NT2/D1 (cell line): ENCODE measurements at places on chromosomes 1 and 21.

GRCh38 chr1:160777486-160778089, 18.4 kb upstream of the LY9 start:
- peak; percentile 51 for DNase-seq

DNA sequence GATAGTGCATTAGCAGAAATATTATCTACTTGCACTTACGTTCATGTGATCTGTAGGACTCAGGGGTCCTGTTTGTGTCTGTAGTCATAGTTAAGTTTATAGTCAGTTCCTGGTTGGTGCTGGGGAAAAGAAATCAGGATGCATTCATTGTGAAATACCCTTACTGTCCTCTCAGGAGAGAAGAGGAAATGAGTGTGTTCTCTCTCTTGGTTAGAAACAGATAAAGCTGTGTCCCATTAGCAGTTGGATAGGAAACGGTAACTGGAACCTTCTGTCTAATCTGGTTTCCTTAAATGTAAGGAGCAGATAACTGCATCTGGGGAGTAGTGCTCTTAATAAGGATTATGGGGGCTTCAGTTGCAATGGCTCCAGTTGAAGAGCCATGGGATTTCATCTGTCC, 8.9 kb downstream of the SDCCAG8 start:
- no peak for DNase-seq

DNA sequence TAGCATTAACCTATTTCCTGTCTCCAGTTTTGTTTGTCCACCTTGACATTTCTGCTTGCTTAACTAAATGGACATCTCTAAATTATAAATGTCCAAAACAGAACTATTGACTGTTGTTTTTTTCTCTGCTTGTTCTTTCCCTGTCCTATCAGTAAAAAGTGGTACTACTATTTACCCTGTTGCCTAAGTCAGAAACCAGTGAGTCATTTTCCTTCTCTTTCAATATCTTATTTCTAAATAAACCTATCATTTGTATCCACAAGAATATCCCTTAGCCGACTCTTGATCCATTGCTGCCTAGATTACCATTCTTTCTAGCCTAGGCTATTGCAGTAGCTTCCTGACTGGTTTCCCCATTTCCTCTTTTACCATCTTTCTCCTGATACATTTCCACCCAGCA, 22.5 kb downstream of the MIER1 start:
- DNase-seq = no peak

GRCh38 chr1:32568929-32569328, 29.7 kb downstream of the ZBTB8A start:
- no peak for DNase-seq

- DNase-seq = no peak
Measured at GRCh38 chr1:20472860-20473711, 12.9 kb downstream of the CAMK2N1 start.

- no peak for DNase-seq
Measured at GRCh38 chr1:12309783-12310742, 80.2 kb downstream of the VPS13D start.

DNA sequence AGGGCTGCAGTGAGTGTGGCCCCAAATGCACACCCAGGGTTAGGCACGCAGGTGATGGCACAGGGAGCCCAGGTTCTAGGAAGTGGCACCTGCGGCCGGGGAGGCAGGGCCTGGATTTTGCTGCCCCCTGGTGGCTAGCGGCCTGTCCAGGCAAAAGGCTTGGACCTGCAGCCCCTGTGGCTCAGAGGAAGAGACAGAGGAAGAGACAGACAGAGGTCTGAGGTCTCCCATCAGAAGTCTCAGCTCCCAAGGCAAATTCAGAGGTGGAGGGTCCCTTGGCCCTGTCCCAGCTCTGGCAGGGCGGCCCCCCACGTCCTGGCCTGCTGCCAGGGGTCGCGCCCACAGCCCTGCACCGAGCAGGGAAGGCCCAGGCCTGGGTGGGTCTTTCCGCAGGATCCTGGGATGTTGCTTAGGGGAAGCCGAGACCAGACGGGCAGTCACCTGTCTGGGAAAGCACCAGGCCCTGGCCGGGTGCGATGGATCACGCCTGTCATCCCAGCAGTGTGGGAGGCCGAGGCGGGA, 8.0 kb upstream of the TNFRSF14 start:
- no peak for DNase-seq

DNA sequence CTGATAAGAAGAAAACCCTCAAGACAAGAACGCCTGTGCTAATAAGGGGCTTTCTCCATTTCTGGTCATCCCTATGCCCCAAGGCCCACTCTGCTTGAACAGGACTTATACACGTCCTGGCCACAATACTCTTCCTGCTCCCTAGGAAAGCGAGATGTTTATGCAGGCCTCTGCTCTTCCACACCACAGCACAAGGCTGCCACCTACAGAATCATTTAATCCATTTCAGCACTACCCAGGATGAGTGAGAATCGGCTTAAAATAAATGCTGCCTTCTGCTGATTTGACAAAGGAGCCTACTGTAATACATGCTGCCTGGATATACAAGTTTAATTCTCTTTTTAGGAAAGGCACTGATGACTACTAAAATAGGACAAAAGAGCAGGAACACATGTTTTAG, 29.4 kb downstream of the FRRS1 start:
- DNase-seq = peak; percentile 57

DNA sequence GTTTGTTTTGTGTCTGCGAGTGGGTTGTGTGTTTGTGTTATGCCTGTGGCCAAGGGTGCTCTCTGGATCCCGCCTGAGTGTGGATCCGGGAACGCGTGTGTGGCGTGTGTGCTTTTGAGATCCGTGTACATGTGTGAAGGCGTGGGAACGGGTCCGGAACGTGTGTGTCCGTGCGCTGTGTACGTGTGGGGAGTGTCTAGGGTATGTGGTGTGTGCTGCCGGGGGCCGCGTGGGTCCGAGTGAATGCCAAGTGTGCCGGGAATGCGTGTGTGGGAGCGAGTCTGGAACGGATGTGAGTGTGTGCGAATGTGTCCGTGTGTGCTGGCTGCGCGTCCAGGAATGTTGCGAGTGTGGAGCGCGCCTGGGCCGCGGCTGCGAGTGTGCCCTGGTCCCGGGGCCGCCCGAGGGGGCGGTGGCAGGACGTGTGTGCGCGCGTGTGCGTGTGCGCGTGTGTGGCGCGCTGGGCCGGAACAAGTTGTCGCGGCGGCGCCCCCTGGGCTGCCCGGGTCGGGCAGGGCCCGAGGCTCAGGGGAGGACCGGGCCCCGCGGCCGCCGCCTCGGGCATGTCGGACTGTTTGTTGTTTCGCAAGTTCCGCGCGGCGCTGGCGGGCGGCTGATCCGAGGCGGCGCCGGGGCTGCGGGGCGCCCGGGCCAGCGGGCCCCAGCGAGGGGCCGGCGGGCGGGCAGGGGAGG, 953 bp downstream of the PTPRU start:
- no peak for DNase-seq

DNA sequence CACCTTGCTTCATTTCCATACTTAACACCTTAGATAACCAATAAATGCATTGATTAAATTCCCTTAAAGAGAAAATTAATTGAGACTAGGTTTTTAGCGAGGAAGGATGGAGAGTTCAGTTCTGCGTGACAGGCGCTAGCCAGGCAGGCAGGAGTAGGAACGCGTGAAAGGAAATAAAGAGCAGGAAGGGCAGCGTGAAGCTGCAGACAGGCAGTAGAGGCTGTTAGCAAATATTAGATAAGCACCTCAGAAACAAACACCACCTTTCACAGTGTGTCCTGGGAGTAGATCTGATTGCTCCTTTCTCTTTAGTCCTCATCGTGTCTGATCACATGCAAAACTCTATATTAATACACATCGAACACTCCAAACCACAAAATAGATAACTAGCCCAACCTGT, 282.7 kb upstream of the ADGRL2 start:
- no peak for DNase-seq

DNA sequence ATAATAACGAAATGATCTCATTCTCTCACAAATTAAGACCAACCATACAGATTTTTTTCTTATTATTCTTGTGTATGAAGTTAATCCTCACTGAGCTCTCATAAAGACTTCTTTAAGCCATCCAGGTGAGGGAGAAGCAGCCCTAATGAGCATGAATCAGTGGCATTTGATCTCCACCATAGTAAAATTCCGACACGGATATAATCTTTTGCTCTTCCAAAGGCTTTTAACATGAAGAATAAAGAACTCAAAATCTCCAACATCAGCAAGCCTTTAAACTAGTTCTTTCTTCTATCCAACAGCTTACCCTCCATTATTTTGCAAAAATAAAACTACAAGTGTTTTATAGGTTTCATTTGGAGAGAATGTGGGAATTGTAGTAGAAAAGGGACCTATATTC, 714.7 kb upstream of the NEGR1 start:
- no peak for DNase-seq

DNA sequence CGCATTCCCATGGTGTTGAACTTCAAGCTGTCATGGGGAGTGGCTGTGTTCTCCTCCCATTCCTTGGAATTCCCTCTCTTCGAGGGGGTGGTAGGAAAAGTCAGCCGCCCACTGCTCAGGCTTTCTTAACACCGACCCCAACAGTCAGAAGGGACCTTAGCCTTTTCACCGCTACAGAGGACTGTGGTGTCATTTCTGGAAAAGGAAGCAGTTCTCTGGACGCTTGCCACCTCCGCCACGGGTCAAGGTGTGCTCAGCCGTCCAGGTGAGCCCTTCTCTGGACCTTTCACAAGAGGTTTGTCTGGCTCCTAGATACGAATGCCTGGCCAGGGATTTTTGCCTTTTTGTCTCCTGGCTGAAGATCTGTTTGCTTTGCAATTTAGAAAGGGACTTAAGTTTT, 31.8 kb downstream of the CLIC6 start:
- DNase-seq = no peak

DNA sequence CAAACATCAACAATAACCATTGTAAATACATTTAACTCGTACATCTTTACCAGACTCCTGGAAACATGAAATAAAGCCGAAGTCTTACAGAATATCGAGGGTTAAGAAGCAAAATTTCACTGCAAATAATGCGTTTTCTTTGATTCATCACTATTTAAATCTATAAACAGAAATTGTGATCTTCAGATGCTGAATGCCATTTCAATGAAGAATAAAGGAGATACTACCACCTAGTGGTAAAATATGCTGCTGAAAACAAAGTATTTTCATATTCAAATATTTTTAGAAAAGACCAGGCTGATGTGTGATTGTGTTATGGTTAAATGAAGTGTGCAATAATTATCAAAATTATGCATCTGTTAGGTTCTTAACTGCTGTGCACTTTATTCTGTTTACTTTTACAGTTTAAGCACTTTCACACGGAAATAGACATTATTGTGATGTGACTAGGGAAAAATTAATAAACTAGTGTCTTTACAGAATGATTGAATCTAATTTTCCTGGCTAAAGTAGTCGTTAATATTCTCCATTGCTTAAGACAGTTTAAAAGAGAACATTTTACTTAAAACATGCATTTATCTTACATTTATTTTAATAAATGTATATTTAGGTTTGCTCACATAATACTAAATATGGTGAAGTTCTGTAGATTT, 1093.1 kb downstream of the MRPL39 start:
- peak; percentile 3 for DNase-seq

DNA sequence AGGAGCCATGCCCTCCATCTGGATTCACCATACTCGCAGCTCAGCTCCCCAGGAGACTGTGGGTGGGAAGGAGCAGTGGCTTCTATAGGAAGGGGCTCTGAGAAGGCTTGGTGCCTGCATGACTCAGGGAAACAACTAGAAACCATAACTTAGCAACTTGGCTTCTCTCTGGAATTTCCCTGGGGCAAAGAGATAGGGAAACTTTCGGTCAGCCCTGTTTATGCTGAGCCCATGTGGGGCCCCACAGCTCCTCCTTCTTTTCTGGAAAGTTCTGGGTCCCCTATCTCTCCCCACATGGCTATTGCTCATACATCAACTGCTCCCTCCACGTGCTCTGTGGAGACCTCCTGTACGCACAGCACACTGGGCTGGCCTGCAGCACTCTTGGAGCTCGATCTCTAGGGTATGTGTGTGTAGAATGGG, 39.3 kb downstream of the PLEKHA6 start:
- no peak for DNase-seq

DNA sequence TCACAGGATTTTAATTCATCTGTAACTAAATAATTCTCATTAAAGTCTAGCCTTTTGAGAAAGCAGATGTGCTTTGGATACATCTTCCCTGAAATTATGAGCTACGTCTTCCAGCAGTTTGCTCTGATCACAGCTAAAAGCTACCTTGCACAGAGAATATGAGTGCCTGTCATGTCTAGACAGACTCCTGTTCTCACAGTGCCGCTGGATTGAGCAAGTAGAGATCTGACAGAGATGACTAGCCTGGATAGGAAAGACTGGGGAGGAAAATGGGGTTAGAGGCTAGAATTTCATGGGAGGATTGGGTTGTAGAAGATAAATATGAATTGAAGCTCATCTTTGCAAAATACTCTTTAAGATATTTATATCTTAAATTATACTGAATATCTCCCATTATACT, 24.1 kb downstream of the CEPT1 start:
- DNase-seq = no peak
